ENCODE measurements at places on chromosomes 16 and 17.

DNA sequence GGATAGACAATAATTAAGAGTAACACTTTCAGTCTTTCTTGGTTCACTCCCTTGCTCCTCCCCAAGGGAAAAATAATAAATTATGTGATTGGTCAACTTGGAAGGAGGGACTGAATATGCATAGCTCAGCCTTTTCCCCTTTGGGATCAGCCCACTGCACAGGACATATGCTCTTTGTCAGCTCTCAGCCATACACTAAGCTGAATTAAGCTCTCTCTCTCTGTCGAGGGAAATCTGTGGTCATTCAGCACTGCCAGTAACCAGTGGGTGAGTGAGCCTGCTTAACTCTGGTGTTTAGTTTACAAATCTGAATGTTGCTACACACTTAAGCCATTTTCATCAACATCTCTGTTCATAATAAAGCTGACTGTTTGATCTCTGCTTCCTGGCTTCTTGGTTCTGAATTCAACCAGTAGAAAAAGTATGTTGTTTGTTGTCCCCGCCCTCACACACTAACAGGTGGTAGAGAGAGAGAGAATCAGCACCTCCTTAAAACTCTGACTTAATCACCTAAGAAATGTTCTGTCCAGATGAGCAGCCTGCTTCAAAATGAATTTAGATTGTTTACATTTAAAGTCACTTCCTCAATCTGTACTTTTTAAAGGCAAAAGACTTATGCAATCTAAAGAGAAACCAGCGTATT lies 102.3 kb upstream of the C17orf78 start:
- no peak for DNase-seq

GRCh38 chr17:2191227-2191626 lies 112.4 kb downstream of the SMG6 start:
- no peak for DNase-seq

DNA sequence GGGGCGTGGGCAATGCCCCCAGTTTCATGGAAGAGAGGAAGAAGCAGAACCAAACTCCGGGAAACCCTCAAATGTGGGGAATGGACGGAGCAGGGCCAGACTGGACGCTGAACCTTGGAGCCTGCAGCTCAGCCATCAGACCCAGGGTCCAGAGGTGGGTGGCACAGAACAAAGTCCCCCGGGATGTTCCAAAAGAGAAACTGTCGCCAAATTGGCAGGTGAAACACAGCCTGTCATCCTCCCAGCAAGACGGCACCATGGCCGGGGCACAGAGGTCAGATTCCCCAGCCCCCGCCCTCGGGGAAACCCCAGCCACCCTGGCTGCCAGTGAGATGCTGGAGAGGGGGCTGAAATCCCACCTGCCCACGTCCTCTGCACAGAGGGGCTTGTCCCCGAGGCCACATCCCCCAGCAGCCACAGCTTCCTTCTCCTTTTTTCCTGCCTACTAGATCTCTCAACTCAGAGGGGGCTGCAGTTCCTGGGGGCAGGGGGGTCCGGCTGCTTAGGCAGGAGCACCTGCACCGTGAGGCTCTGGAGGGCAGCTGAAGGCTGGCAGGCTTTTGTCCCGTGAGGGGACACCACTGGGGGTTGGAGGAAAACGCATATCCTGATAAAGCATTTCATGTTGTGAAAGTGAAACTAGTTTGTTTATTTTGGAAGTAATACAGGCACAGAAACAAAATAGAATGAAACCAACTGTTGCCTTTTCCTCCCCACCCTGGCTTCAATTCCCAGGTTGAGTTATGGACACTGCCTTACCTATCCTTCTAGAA lies 1.2 kb upstream of the SECTM1 start:
- no peak for DNase-seq

DNA sequence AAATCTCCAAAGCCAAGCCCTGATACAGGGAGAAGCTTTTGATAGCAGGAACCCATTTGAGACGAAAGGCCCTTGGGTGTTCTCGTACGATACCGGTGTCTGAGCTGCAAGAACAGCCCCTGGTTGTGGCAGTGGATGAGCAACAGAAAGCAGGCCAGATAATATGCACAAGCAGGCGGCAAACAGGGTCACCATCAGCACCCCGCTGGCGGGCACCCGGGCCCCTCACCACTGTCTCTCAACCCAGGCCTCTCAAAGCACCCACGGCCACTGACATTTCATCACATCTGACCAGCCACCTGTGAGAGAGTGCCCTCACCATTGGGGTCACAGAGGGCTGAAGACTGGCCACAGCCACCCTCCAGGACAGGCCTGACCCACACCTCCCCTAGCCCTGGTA lies 230.4 kb downstream of the C16orf78 start:
- no peak for DNase-seq

DNA sequence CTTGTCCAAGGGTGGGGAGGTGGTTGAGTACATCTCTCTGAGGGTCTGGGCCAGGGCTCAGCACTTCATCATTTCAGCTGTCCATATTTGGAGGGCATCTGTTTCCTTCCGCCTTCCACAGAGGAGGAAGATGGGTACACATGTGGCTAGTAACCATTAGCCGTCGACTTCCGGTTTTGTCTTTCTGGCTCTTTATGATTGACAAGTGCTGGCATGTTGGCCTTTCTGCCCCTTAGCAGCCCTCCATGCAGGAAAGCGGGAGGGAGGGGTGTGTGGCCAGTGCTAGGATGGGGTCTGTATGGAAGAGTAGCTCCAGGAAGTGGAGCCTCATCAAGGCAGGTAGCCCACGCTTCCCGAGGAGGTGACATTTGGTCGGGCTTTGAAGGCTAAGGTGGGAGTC lies 69.6 kb downstream of the RAI1 start:
- DNase-seq, result peak; percentile 40

GRCh38 chr17:21358682-21359482 lies 17.3 kb upstream of the KCNJ12 start:
- no peak for DNase-seq

DNA sequence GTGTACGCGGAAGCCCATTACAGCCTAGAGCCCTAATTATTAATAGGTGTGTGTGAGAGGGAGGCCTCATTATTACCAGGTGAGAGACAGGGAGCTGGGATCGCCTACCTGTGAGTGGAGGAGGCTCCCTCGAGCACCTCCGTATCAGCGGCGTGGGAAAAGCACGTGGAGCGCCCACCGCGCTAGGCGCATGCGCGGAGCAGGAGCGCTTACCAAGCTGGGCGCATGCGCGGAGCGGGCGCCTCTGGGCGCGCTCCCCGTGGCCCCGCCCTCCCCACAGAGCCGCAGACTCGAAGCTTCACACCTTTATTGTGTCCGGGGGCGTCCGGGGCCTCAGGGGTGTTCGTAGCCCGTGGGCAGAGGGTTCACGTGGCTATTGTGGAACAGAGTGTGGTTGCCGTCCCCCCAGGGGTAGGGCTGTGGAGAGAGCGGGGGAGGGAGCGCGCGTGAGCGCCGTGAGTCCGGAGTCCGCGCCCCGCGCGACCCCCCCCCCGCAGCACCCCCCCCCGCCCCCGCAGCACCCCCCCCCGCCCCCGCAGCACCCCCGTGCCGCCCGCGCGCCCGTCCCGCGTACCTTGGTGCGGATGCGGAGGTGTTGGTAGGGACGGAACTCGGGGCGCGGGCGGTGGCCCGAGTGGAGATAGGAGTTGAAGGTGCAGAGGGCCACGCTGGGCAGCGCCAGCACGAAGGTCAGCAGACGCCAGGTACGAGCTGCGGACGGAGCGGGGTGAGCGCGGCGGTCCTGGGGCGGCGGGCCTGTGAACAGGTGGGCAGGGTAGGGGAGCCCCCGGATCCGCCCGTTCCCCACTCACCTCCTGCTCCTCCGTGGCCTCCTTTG lies 500 bp downstream of the COX6A2 start:
- peak; percentile 60 for DNase-seq

DNA sequence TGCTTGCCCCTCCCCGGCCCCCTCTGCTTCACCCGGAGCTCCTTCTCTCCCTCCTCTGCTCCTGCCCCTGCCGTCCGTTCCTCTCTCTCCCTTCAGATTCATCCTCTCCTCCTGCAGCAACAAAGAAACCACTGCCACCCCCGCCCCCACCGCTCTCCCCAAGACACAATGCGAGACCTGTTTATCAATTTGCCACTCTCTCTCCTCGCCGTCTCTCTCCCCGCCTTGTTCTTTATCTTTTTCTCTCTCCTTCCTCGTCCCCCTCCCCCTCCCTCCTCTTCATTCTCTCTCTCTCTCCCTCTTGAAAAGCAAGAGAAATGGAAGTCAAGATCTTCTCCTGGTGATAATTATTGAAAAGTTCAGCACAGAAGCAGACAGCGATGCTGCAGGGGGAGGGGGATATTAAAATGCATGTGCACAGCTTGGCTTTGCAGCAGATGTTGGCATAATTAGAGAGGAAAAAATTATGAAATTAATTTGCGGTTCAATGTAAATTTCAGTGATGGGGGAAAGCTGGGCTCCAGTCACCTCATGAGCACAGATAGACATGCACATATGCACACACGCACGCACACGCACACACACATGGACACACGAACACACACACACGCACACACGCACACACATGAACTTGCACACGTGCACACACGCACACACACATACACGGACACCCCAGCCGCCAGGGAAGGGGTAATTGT lies 58.1 kb upstream of the CBFA2T3 start:
- no peak for DNase-seq

DNA sequence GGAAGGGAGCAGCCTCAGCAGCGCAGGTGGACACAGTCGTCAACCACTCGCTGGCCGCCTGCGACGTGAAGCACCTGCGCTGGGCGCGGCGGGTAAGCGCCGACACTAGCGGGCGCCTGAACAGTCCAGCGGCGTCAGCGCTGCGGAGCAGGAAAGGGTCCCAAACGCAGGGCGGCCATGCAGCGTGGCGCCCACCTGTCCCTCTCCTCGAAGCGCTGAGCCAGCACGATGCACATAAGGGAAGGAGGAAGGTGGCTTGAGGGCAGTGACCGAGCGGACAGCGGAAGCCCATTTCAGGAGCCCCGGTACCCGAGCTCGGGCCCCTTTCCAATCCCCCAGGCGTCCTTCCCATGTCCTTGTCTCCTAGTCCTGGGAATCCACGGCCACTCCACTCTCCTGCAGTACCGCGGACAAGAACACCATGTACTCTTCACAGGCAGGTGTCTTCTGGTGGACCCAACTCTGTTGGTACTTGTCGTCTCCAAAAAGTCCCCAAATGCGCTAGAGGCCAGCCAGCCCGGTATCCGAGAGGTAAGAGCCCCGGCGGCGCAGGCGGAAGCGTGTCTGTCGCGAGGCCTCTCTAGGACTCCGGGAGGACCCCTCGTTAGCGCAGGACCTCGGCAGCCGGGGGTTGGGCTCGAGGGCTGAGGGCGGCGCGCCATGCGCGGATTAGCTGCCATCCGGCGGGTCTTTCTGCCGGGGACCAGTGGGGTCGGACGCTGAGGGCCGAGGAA lies 14.4 kb downstream of the ZNF232 start:
- DNase-seq, result peak; percentile 29

All from stimulated activated CD4-positive, alpha-beta T cell treated with anti-CD3 and anti-CD28 coated beads, Interleukin-1b, Interleukin-23, amount 100 ng/mL, for 48 hours (primary cell).